G401 (cell line): ENCODE measurements at places on chromosomes 4 and X.

DNA sequence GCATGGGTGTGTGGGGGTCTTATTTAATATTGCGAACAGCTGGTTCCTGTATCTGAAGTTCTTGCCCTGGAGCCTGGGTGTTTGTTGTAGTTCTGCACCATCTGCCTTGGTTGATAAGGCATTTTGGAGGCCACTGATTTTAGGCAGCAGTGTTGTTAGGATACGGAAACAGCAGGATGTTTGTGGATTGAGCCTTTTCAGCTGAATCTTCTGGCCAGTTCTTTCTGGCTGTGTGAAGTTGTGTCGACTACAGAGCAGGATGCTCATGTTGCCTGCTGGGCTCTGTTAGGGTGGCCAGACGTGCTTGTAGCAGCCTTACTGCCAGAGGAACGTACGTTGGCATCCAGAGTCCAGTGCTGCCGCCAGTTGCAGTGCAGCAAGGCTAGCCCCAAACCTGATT is 134.2 kb downstream of the PTTG2 start:
- DNase-seq: no peak

GRCh38 chr4:47566969-47567368 is 81.9 kb downstream of the ATP10D start:
- DNase-seq: no peak

- DNase-seq: no peak
These were observed 141.9 kb downstream of the MAB21L2 start for GRCh38 chr4:150723727-150724411.

- no peak for DNase-seq
These were observed 968.6 kb downstream of the ADGRL3 start for GRCh38 chr4:62168681-62169080.

DNA sequence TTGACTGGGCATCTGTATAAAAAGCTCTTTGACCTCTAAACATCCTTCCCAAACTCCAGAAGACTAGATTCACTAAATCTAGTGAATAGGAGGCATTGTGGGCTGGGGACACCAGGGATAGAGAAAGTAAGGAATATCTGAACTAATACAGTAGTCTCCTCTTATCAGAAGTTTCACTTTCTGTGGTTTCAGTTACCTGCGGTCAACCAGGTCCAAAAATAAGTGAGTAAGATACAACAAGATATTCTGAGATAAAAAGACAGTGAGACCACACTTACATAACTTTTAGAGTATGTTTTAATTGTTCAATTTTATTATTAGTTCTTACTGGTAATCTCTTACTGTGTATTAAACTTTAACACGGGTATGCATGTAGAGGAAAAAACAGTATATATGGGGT is 376.5 kb downstream of the HNRNPD start:
- no peak for DNase-seq
